ENCODE measurements at places on chromosomes 13 and 19. TPM values are rescaled to one million over a fixed set of nuclear protein-coding genes. Genes with fewer than 3 reads are reported as not detected.

DNA sequence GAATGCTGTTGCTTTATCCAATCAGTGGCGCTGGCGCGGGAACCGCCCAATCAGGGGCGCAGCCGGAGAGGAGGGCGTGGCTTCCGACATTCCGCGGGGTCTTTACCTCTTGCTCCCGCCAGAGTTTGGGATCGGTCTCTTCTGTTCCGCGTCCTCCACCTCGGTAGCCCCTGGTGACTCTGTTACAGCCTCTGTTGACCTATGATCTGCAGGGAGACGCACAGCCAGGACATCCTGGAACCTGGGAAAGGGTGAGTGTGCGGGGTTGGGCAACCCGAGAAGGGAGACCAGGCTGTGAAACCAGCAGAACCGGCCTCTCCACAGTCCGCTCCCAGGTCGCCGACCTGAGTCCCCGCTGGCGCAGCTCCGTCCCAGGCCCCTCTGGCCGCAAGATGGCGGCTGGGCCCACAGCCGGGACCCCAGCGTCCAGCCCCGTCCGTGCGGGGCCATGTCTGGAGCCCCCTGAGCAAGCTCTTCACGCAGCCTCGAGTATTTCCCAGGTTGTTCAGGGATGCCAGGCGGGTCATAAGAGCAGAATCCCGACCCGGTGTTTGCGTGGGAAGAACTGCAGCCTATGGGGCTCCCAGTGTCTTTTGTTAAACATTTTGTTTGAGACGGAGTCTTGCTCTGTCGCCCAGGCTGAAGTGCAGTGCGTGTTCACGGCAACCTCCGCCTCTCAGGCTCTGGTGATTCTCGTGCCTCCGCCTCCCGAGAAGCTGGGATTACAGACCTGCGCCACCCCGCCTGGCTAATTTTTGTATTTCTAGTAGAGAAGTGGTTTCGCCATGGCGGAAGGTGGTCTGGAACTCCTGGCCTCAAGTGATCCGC lies 4.4 kb upstream of the ZNF681 start:
- H3K27ac ChIP-seq = no peak overlapping the region
- no peaks in the 10 kb centered on the region for H3K4me1 ChIP-seq
- H3K4me3 ChIP-seq = no peak overlapping the region
- no peak for DNase-seq
- H3K36me3 ChIP-seq = no peaks in the 10 kb centered on the region
- no peaks in the 10 kb centered on the region for H3K27me3 ChIP-seq

DNA sequence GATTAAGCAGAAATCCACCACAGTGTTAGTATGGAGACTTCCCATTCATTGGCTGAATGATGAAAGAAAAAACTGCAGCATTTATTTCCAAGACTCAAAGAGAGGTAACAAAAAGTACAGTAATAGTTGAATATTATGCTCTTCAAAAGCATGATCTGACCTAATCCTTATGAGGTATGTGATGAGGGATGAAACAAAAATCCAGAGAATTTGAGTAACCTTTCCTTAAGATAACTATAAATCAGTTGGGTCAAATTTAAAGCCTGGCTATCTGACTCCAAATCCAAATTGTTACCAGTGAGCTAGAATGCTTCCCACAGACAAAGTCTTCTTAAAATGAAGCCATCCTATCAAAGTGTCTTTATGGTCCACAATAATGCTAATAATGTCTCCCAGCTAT lies 38.1 kb downstream of the NUFIP1 start:
- no peak for DNase-seq
- no peaks in the 10 kb centered on the region for H3K4me1 ChIP-seq
- no peaks in the 10 kb centered on the region for H3K36me3 ChIP-seq
- H3K27me3 ChIP-seq = no peaks in the 10 kb centered on the region

Gene CYSLTR2
- 0.05 TPM for polyA plus RNA-seq

Gene ASPDH
- polyA plus RNA-seq = not detected

- H3K4me3 ChIP-seq = peak overlapping the region; percentile 96
- H3K27me3 ChIP-seq = no peaks in the 10 kb centered on the region
- no peak for DNase-seq
- peak overlapping the region; percentile 51 for H3K27ac ChIP-seq
- peaks cover 11% of the 10 kb centered on the region for H3K36me3 ChIP-seq
- H3K4me1 ChIP-seq = peaks cover 22% of the 10 kb centered on the region
Measured at GRCh38 chr19:39436350-39436716, 584 bp upstream of the RPS16 start.

- H3K36me3 ChIP-seq = no peaks in the 10 kb centered on the region
- no peak overlapping the region for H3K27ac ChIP-seq
- DNase-seq = no peak
- no peak overlapping the region for H3K4me3 ChIP-seq
- H3K4me1 ChIP-seq = no peaks in the 10 kb centered on the region
Measured at GRCh38 chr13:83153848-83154247, 728.4 kb downstream of the SLITRK1 start.

DNA sequence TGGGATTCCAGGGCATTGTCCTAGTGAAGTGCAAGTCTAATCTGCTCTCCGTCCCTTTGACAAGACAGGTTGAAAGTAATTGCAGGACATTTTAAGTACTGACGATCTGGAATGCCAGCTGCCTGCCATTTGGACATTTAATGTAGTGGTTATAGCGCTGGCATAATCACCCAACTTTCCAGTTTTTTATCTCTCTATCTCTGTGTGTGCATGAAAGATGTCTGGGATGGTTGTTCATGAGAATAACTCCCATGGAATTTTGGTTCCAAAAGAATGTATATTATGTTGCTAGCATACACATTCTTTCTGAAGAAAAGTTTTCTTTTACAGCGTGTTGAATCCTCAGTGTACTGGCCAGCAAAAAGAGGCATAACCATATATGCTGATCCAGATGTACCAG lies 53.6 kb downstream of the TDRD12 start:
- no peak overlapping the region for H3K4me3 ChIP-seq
- H3K36me3 ChIP-seq = no peaks in the 10 kb centered on the region
- no peak for DNase-seq
- no peaks in the 10 kb centered on the region for H3K4me1 ChIP-seq
- no peak overlapping the region for H3K27ac ChIP-seq

- no peaks in the 10 kb centered on the region for H3K27me3 ChIP-seq
- H3K36me3 ChIP-seq = peaks cover 9% of the 10 kb centered on the region
- H3K4me1 ChIP-seq = no peaks in the 10 kb centered on the region
- H3K4me3 ChIP-seq = no peak overlapping the region
Measured at GRCh38 chr19:1087813-1088415, 7.3 kb downstream of the POLR2E start.

DNA sequence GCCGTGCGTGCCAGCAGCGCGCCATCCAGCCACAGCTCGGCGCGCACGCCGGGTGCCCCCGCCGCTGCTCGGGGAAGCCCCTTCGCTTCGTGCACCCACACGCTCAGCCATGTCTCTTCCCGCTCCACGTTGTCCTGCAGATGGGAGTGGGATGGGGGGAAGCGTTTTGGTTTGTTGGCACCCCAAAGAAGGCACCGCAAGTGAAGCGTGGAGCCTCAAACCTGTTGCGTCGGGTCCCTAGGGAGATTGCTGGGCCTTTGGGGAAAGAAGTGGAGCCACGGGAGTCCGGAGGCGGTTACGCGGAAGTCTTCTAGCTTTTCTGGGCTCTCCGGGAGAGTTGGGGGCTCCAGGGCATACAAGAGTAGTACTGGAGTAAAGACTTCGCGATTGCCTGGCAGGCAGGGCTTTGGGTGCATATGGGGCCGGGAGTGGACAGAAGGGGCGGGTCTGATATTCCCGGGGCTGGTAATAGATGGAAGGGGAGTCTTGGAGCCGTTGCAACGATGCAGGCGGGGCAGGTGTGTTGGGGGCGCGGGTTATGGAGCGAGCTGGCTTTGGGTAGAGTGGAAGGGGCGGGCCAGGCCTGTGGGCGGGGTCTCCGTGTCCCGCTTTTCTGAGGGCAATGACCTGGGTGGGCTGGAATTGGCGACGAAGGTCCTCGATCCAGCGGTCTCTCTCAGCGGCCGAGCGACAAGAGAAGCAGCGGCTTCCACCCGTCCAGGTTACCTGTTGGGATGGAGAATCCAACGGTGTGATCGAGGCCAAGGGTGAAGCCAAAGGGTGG lies 6.5 kb downstream of the RASAL3 start:
- peaks cover 19% of the 10 kb centered on the region for H3K27me3 ChIP-seq
- H3K27ac ChIP-seq = no peak overlapping the region
- no peaks in the 10 kb centered on the region for H3K36me3 ChIP-seq
- H3K4me3 ChIP-seq = no peak overlapping the region

GRCh38 chr13:113650275-113650674 lies 7.7 kb downstream of the ATP4B start:
- H3K27me3 ChIP-seq = no peaks in the 10 kb centered on the region
- no peaks in the 10 kb centered on the region for H3K36me3 ChIP-seq
- H3K27ac ChIP-seq = no peak overlapping the region
- no peak for DNase-seq
- no peak overlapping the region for H3K4me3 ChIP-seq
- H3K4me1 ChIP-seq = peaks cover 4% of the 10 kb centered on the region

Gene CYP4F2
- not detected for polyA plus RNA-seq

GRCh38 chr19:35146746-35147459 lies 3.8 kb downstream of the FXYD7 start:
- H3K27ac ChIP-seq = no peak overlapping the region
- H3K36me3 ChIP-seq = no peaks in the 10 kb centered on the region
- peaks cover 6% of the 10 kb centered on the region for H3K4me1 ChIP-seq

DNA sequence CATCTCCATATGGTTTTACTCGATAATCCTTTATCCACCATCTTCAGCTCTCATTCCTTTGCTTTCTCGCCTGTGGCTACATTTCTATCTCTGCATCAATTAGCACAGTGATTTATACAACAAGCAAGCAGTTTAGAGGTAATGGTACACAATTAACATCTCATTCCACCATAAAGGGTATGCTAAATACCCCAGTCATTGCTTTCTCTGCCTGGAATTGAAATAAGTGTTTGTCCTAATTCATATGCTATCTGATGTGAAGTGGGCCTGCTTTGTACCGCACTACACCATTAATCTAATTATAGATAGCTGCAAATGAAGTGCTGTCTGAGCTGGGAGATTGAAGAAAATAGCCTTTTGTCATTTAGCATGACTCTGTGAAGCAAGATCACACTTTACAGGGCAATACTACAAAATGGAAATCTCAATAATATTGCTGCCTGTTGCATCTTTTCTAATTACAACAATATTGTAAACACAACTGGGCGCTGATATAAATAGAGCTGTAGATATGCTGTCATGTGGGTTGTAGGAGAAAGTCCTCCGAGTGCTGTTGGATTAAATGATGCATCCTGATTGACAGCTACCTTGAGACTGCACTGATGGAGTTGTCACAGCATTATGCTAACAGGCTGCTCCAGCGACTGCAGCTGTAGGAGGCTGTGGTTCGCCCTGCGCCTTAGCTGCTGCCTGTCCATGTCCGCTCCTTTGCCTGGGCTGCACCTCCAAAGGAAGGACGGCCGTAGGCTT lies 78.2 kb downstream of the GGACT start:
- no peaks in the 10 kb centered on the region for H3K36me3 ChIP-seq
- no peak overlapping the region for H3K27ac ChIP-seq
- H3K4me3 ChIP-seq = no peak overlapping the region
- H3K4me1 ChIP-seq = peaks cover 9% of the 10 kb centered on the region

- no peak for DNase-seq
- peaks cover 13% of the 10 kb centered on the region for H3K4me1 ChIP-seq
- no peak overlapping the region for H3K4me3 ChIP-seq
- no peaks in the 10 kb centered on the region for H3K36me3 ChIP-seq
- no peak overlapping the region for H3K27ac ChIP-seq
- H3K27me3 ChIP-seq = no peaks in the 10 kb centered on the region
Measured at GRCh38 chr13:32423592-32423991, 4.3 kb downstream of the N4BP2L1 start.

Gene ASF1B
- polyA plus RNA-seq = 36.6 TPM

Gene TSHZ3
- polyA plus RNA-seq = 1.2 TPM

GRCh38 chr13:42981317-42981716 lies 10.7 kb downstream of the EPSTI1 start:
- H3K4me1 ChIP-seq = no peaks in the 10 kb centered on the region
- no peaks in the 10 kb centered on the region for H3K27me3 ChIP-seq
- no peaks in the 10 kb centered on the region for H3K36me3 ChIP-seq
- no peak for DNase-seq
- H3K27ac ChIP-seq = no peak overlapping the region

GRCh38 chr19:46821512-46822409 lies 28.9 kb downstream of the AP2S1 start:
- H3K4me1 ChIP-seq = no peaks in the 10 kb centered on the region
- H3K4me3 ChIP-seq = no peak overlapping the region
- no peaks in the 10 kb centered on the region for H3K36me3 ChIP-seq
- no peak for DNase-seq

- H3K27ac ChIP-seq = no peak overlapping the region
- H3K4me3 ChIP-seq = no peak overlapping the region
- no peaks in the 10 kb centered on the region for H3K27me3 ChIP-seq
- no peaks in the 10 kb centered on the region for H3K4me1 ChIP-seq
- no peak for DNase-seq
Measured at GRCh38 chr13:61463024-61463423, 47.4 kb upstream of the PCDH20 start.

Gene FAM124A
- polyA plus RNA-seq = 5.2 TPM

DNA sequence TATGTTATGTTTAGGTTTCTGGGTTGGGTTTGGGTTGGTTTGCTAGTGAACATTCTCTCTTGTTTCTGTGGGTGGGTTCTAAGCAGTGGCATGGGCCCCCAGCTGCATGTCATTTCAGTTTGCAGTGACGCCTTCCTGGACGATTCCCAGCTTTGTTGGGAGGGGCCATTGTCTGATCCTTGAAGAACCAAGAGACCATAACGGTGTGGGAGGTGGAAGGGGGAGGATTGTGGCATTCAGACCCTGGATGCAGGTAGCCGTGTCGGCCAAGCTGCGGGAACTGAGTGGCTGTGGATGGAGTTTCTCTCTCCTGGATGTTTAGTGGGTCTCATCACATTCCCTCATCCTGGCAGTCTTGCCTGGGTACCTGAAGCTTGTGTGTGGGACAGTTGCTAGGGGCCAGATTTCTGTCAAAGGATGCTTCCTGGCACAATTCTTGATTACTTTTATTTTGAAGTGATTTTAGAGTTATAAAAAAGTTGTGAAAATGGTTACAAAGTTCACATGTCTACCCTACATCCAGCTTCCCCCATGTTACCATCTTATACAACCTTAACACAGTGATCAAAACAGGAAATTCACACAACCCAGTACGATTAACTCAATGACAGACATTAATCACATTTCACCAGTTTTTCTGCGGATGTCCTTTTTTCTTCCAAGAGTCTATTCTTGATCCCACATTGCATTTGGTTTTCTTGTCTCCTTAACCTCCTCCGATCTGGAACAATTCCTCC lies 123.8 kb downstream of the SIPA1L3 start:
- no peaks in the 10 kb centered on the region for H3K36me3 ChIP-seq
- DNase-seq = no peak
- H3K4me3 ChIP-seq = no peak overlapping the region
- peak overlapping the region; percentile 79 for H3K27ac ChIP-seq
